Left cardiac atrium (tissue), 4 donors: ENCODE measurements at places on chromosomes 4 and X. TPM values are rescaled to one million over a fixed set of nuclear protein-coding genes. Genes with fewer than 3 reads are reported as not detected.

Gene NHS
- total RNA-seq, result 2.0 TPM

Gene SPANXA1
- not detected for total RNA-seq

Gene AIMP1
- 35.6 TPM for total RNA-seq

Gene UGT2B11
- total RNA-seq, result not detected

Gene HPGD
- 2.3 TPM for total RNA-seq

Gene BBS7
- 8.0 TPM for total RNA-seq

Gene TMEM131L
- total RNA-seq, result 13.1 TPM

Gene GAGE1
- total RNA-seq, result not detected

Gene TRMT2B
- 14.3 TPM for total RNA-seq
